ENCODE measurements at places on chromosomes 13 and 19.

GRCh38 chr13:97766749-97767148 lies 186.7 kb upstream of the IPO5 start:
- DNase-seq, result no peak

GRCh38 chr19:3263866-3264265 lies 39.4 kb downstream of the CELF5 start:
- no peak for DNase-seq

DNA sequence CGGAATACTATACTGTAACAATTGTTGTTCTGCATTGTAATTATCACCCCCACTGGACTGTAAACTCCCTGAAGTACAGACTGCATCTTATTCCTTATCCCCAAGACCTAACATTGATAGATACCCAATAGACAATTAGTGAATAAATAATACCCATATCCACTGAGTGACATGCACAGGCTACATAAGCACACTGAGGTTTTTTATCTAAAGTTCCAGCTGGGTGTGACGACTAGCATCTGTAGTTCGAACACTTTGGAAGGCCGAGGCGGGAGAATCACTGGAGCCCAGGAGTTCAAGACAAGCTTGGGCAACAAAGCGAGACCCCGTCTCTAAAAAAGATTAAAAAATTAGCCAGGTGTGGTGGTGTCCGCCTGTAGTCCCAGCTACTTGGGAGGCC lies 2.5 kb downstream of the KPNA3 start:
- DNase-seq, result no peak

GRCh38 chr13:72104656-72105180 lies 237.7 kb upstream of the DACH1 start:
- DNase-seq, result no peak

GRCh38 chr19:5967994-5968430 lies 9.9 kb downstream of the RANBP3 start:
- DNase-seq, result peak; percentile 25

DNA sequence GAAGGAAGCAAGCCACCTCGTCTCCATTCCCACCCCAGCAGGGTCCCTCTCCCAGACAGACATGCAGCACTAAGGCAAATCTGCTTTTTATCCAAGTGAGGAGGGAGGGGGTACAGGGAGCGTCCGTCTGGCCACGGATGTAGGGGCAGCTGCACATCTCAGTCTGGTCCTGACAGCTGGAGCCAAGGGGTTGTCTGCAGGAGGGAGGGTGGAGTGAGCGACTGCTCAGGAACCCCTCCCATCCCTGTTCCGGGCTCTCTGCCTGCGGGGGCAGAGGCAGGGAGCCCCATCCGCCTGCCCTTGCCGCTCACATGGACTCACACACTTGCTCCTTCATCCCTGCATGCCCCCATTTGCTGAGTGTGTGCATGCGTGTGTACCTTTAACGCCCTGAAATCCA lies 2.5 kb downstream of the TMEM190 start:
- DNase-seq, result no peak

DNA sequence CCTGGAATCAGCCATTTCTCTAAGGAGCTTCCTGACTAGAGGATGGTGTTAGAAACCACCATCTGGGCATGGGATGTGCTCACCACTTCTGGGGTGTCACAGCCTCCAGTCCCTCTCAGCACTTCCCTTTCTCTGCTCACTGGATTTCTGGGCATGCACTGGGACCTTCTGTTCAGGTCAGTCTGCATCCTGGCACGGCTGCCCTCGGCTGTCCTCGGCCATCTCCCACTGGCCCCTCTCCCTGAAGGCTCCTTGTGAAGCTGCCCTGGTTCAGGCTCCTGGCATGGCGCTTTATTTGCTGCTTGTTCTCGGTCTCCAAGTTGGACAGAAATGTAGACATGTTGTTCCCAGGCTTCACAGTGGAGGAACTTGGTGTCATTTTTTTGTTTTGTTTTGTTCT lies 60.0 kb downstream of the TEX29 start:
- no peak for DNase-seq

GRCh38 chr19:398719-399118 lies 10.2 kb downstream of the C2CD4C start:
- DNase-seq, result no peak

DNA sequence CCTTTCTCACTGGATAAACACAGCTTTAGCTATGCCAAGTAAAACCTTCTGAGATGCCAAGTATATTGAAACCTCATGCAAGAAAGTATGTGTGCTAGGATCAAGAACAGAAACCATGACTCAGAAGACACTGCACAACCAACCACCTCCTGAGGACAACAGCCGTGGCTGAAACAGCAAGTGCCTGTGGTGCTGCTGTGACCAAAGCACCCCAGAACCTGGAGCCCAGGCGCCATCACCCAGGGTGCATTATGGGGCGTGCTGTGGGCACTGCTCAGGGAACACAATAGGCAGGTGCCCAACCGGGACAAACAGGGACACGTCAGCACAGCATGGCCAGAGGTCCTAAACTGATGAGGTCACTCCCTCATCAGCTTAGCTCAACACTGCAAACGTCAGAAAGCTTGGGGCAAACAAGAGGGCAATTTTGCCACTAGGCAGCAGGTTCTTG lies 101.3 kb upstream of the SLC15A1 start:
- no peak for DNase-seq

- no peak for DNase-seq
These were observed 15.3 kb upstream of the RAB8A start for GRCh38 chr19:16096280-16096855.

DNA sequence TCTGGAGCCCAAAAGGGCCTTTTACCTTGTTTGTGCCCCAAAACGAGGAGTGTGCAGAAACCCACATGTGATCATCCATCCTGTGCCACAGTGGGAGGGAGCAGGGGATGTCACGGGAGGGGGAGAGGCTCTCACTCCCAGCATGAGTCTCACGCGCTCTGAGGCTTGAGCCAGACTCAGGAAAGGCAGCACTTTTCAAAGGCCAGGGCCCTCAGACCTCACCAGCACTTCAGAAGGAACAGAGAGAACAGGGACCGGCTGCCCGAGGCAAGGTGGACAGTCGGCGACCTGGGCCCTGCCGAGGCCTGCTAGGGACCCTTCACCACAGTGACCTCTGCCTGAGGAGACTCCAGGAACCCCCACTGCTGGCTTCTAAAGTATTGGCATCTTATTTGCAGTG lies 71.7 kb upstream of the WASF3 start:
- DNase-seq, result no peak

GRCh38 chr13:38606699-38607535 lies 80.0 kb upstream of the FREM2 start:
- DNase-seq, result no peak

GRCh38 chr19:50896591-50897190 lies 14.5 kb downstream of the KLK4 start:
- no peak for DNase-seq
